ENCODE measurements at places on chromosomes 12 and 14.

DNA sequence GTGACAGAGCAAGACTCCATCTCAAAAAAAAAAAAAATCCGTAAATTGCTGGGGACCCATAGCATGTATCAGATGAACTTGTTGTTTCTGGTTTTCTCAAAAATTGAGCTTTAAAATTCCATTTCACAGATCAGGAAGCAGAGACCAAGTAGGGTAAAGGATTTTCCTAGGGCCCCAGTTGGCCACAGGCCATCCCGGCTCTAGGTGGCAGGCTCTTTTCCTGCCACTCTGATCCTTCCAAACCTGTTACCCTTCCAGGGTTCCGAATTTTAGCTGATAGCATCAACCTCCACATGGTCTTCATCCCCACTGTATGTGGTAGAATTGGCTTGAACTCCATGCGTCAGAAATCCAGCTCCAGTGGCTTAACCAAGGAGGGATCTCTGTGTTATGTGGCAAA, 36.1 kb upstream of the BDKRB2 start:
- no peak for DNase-seq

GRCh38 chr12:2682296-2683251, 112.2 kb upstream of the FKBP4 start:
- DNase-seq = no peak

- DNase-seq = no peak
Observed at GRCh38 chr12:128771681-128772080, 52.1 kb downstream of the SLC15A4 start.

- DNase-seq = no peak
Observed at GRCh38 chr12:83158613-83159207, 472.0 kb downstream of the TMTC2 start.

- DNase-seq = no peak
Observed at GRCh38 chr14:38199076-38199475, 8.6 kb upstream of the SSTR1 start.

GRCh38 chr12:42741771-42742510, 152.4 kb upstream of the PRICKLE1 start:
- DNase-seq = no peak

GRCh38 chr12:107574691-107575090, 110.9 kb upstream of the PWP1 start:
- DNase-seq = no peak

GRCh38 chr12:52205612-52206303, 13.9 kb upstream of the KRT80 start:
- no peak for DNase-seq

DNA sequence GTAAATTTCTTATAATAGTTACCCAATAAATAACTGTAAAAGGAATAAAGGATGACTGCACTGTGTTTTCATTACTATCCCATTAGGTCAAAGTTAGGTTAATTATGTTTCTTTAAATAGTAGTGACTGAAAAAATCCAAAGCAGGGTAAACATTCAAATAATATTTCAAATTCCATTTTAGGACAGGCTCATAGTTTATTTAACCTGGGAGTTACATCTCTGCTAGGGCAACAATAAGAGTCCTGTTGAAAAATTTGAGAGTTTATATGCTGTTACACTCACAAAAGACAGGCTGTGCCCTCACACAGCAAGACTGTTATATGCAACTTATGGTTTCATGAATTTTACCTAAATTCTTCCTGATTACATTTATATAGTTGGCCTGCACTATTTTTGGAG, 8.0 kb downstream of the ERP27 start:
- no peak for DNase-seq

GRCh38 chr12:29700761-29701481, 82.8 kb downstream of the TMTC1 start:
- no peak for DNase-seq

DNA sequence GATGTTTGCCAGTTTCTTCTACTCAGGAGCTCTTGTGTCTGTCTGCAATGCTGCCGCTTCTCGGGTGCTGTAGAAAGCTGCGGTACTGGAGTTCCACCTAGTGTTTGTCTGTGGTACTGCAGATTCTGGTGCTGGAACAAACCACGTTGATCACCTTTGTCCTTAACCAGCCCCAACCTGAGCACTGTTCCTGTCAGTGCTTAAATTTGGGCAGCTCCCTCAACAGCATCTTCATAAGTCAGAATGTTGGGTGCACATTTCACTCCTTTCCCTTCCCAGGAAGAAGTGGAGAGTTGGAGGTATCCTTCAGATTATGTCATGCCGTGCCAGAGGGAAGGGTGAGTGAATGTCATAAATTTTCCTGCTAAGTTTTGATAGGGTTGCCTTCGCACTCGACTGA, 48.7 kb upstream of the LALBA start:
- peak; percentile 47 for DNase-seq

GRCh38 chr12:108538146-108538545, 22.8 kb downstream of the SART3 start:
- DNase-seq = no peak

DNA sequence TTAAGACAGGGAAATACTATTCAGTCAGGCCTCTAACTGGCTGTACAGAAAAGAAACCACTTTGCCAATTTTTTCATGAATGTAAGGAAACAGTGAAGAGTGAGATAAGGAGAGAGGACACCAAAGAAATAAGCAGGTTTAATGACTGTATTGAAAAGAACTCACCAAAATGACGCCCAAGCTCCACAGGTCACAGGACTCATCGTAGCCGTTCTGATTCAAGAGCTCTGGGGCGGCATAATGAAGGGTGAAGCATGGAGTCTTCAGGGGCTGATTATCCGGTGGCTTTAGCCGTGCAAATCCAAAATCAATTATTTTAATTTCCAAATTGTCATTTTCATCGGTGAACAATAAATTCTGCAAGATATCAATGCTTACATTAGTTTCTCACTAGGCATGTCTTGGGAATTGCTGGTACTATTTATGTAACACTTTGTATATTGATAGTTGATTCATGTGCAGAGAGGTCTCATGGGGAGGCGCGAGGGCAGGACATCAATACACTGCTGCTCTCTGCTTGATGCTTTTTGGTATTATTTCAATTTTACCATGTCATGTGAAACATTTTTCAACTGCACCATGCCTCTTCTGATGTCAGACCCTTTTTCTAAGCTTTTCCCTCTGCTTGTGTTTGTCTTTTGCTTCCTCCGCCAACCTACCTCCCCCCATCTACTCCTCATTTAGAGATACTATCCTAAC, 74.2 kb upstream of the TTC7B start:
- DNase-seq = no peak

DNA sequence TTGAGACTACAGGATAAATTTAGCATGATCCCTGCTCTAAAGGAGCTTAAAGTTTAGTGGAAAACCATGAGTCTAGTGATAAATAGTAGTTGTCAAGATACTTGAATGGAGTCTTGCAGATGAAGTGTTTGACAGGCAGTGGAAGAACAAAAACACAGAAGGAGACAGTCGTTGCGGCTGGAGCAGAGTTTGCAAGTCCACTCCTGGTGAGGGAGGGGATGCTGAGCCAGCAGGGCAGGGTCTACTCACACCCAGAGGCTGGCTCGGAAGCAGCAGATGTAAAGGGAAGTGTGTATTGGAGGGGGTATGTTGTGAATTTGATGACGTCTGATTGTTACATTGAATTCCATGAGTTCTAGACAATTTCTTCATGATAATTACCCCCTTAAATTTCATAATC, 61.3 kb downstream of the TRAF3 start:
- no peak for DNase-seq

- no peak for DNase-seq
Observed at GRCh38 chr14:61603736-61604135, 91.6 kb upstream of the HIF1A start.

- no peak for DNase-seq
Observed at GRCh38 chr12:47111392-47111778, 31.6 kb upstream of the AMIGO2 start.

GRCh38 chr14:31402764-31403439, 17.4 kb downstream of the HEATR5A start:
- no peak for DNase-seq

- DNase-seq = no peak
Observed at GRCh38 chr14:85987907-85988306, 458.0 kb downstream of the FLRT2 start.
